ENCODE measurements at places on chromosomes 1 and 21. TPM values are rescaled to one million over a fixed set of nuclear protein-coding genes. Genes with fewer than 3 reads are reported as not detected.

The TNFRSF9 gene
- 0.23 TPM for total RNA-seq

The IFT25 gene
- total RNA-seq: 42.9 TPM

The FHL3 gene
- total RNA-seq: 23.4 TPM

The RSPH1 gene
- 0.46 TPM for total RNA-seq

The GPR37L1 gene
- 0.44 TPM for total RNA-seq

The SYPL2 gene
- 0.74 TPM for total RNA-seq

The DPT gene
- total RNA-seq: not detected

The SH2D1B gene
- not detected for total RNA-seq

The CLCA1 gene
- 0.08 TPM for total RNA-seq

The ST3GAL3 gene
- 26.0 TPM for total RNA-seq

The ZMYND12 gene
- total RNA-seq: 0.57 TPM

The DTL gene
- 26.7 TPM for total RNA-seq

The TIE1 gene
- total RNA-seq: 0.28 TPM

The KRTAP22-2 gene
- total RNA-seq: not detected

Measured in Panc1 (cell line).